ENCODE measurements at places on chromosomes 12 and 14. TPM values are rescaled to one million over a fixed set of nuclear protein-coding genes. Genes with fewer than 3 reads are reported as not detected.

DNA sequence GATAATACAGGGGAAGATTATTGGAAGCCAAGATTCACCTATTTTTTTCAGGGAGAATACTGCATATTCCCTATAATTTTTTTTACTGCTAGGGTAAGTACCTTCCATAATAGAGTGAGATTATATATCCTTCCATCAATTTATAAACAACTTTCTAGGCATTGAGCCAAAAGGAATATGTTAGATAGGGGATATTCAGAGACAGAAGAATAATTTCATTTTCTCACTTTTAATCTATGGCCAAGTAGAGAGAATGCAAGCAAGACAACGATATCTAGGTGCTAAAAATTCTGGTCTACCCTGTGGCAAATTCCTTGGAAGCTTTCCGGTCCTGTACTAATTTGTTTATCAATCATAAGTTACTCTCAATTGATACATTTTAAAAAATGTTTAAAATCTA lies 69.7 kb upstream of the STAC3 start:
- H3K27ac ChIP-seq = no peak overlapping the region
- no peaks in the 10 kb centered on the region for H3K27me3 ChIP-seq
- no peaks in the 10 kb centered on the region for H3K4me1 ChIP-seq
- no peak overlapping the region for H3K4me3 ChIP-seq
- no peaks in the 10 kb centered on the region for H3K36me3 ChIP-seq

DNA sequence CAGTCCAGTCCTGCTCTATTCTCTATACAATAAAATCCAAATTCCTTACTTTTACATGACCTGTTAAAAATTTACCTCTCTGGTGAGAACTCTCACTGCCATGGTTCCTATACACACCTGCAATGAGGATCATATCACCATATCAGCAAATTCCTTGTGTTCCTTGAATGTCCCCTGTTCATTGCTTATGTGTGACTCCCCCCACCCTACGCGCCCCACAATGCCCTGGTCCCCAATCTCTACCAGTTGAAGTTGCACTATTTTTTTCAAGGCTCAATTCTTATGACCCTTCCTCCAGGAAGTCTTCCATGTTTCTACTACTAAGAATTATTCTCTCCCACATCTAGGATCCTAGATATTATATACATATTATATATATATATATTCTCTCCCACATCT lies 82.2 kb upstream of the NEDD1 start:
- H3K36me3 ChIP-seq = no peaks in the 10 kb centered on the region
- no peak overlapping the region for H3K4me3 ChIP-seq
- no peak for DNase-seq

The GRIN2B gene
- total RNA-seq = not detected

The NABP2 gene
- total RNA-seq = 55.7 TPM

DNA sequence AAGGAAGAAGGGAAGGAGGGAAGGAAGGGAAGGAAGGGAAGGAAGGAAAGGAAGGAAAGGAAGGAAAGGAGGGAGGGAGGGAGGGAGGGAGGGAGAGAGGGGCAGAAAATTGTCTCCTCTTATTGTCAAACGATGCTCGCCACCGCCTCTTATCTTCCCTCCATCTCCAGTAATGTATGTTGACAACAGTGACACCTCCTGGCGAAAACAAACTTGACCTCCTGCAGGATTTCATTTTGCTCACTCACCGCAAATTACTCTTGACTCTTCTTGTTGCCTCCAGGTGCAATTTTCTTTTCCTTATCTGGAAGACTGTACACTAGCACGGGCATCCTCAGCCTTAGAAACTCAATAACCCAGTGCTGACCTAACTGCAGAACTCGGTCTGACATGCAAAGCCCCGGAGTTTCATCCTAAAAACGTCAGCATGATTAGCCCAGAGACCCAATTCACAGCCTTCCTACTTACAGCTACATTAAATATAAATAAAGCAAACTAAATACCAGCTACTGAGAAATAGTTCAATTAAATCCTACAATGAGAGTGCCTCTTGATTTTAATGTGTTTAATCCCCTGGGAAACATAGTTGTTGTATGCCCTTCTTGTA lies 512.4 kb upstream of the TMPO start:
- peaks cover 3% of the 10 kb centered on the region for H3K27me3 ChIP-seq
- H3K36me3 ChIP-seq = no peaks in the 10 kb centered on the region
- no peaks in the 10 kb centered on the region for H3K4me1 ChIP-seq
- H3K4me3 ChIP-seq = no peak overlapping the region

DNA sequence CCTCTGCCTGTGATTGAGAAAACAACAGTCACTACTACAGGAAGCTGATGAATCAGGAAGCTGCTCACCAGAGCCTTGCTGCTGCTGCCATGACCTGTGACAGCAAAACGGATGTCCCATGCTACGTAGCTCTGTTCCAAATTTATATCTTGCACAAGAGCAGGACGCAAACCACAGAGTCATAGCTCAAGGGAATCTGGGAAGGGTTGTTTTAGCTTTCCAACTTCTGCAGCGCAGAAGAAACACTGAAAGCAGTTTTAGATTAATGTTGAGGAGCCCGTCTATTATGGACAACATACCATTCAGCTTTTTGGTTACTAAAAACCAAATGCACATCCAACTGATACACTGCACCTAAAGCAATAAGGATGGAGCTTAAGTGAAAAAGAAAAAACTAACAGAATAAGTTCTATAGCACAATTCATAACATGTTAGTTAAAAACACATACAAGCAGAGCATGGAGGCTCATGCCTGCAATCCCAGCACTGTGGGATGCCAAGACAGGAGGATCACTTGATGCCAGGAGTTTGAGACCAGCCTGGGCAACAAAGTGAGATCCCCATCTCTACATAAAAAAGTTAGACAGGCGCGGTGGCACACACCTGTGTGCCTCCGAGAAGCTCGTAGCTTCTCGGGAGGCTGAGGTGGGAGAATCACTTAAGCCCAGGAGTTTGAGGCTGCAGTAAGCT lies 1.7 kb upstream of the ANKRD33 start:
- H3K4me1 ChIP-seq = no peaks in the 10 kb centered on the region
- no peak for DNase-seq
- no peak overlapping the region for H3K4me3 ChIP-seq
- no peaks in the 10 kb centered on the region for H3K27me3 ChIP-seq
- no peak overlapping the region for H3K27ac ChIP-seq
- H3K36me3 ChIP-seq = no peaks in the 10 kb centered on the region

- no peaks in the 10 kb centered on the region for H3K27me3 ChIP-seq
- no peak overlapping the region for H3K27ac ChIP-seq
- no peaks in the 10 kb centered on the region for H3K36me3 ChIP-seq
Observed at GRCh38 chr12:113002155-113002554, 23.8 kb downstream of the OAS2 start.

The RAD9B gene
- not detected for total RNA-seq

The PTPRR gene
- total RNA-seq = 3.4 TPM

GRCh38 chr14:79491161-79491560 lies 720.1 kb downstream of the DIO2 start:
- DNase-seq = no peak
- H3K27me3 ChIP-seq = no peaks in the 10 kb centered on the region
- H3K4me3 ChIP-seq = no peak overlapping the region

DNA sequence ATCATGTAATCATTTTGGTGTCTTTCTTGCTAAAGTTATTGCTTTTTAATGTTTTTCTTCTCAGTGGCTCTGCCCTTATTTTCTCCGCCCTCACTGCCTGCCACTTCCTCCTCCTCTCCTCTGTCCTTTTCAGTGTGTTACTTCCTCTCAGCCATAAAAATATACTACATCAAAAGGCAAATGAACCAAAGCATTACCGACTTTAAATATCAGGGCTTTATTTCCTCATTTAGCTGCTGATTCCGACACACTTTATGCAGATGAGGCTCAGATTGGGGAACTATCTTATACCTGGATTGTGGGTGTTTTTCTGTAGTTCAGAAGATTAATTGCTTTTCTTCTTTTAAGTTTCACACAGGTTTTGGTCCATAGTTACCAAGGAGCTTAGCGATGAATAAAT lies 118.1 kb downstream of the CMAS start:
- no peaks in the 10 kb centered on the region for H3K4me1 ChIP-seq
- no peak for DNase-seq
- H3K27ac ChIP-seq = no peak overlapping the region
- no peaks in the 10 kb centered on the region for H3K36me3 ChIP-seq
- H3K4me3 ChIP-seq = no peak overlapping the region

GRCh38 chr14:67549734-67550133 lies 16.6 kb downstream of the PLEKHH1 start:
- DNase-seq = no peak
- no peaks in the 10 kb centered on the region for H3K27me3 ChIP-seq
- H3K36me3 ChIP-seq = no peaks in the 10 kb centered on the region
- no peaks in the 10 kb centered on the region for H3K4me1 ChIP-seq

DNA sequence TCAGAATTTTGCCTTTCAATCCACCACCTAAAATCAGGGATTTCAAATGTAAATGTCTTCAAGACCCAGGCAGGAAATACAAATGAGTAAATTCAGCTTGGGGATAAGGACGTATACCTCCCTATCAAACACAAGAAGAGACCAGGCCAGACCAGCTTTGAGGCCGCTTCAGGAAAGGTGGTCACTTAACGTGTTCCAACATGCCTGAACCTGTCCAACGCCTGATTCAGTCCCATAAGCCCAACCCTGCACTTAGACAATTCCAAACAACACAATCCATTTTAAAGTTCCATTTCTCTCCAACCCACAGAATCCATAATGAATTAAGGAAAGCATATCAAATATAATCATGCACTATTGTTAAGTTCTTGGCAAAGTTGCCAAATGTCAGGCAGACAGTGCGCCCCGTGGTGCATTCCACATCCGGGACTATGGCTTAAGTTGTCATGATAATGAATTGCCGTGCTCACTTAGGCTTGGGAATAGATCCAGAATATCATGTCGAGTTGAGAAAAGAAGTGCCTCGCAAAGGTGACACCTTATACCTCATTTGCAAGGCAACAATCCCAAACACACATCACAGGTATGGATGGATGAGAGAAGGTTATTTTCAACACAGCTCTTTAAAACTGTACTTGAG lies 35.5 kb downstream of the CCDC60 start:
- no peak overlapping the region for H3K4me3 ChIP-seq
- no peaks in the 10 kb centered on the region for H3K4me1 ChIP-seq
- no peak overlapping the region for H3K27ac ChIP-seq
- no peaks in the 10 kb centered on the region for H3K36me3 ChIP-seq

The ARHGAP9 gene
- 30.6 TPM for total RNA-seq

- no peaks in the 10 kb centered on the region for H3K36me3 ChIP-seq
- no peak overlapping the region for H3K4me3 ChIP-seq
- no peaks in the 10 kb centered on the region for H3K4me1 ChIP-seq
- no peak overlapping the region for H3K27ac ChIP-seq
- H3K27me3 ChIP-seq = no peaks in the 10 kb centered on the region
- no peak for DNase-seq
Observed at GRCh38 chr14:63266106-63266505, 52.6 kb downstream of the GPHB5 start.

- peak; percentile 64 for DNase-seq
- peaks cover 12% of the 10 kb centered on the region for H3K4me1 ChIP-seq
- peak overlapping the region; percentile 66 for H3K27ac ChIP-seq
- no peak overlapping the region for H3K4me3 ChIP-seq
- no peaks in the 10 kb centered on the region for H3K36me3 ChIP-seq
- no peaks in the 10 kb centered on the region for H3K27me3 ChIP-seq
Observed at GRCh38 chr14:92785667-92786426, 8.3 kb upstream of the GOLGA5 start.

DNA sequence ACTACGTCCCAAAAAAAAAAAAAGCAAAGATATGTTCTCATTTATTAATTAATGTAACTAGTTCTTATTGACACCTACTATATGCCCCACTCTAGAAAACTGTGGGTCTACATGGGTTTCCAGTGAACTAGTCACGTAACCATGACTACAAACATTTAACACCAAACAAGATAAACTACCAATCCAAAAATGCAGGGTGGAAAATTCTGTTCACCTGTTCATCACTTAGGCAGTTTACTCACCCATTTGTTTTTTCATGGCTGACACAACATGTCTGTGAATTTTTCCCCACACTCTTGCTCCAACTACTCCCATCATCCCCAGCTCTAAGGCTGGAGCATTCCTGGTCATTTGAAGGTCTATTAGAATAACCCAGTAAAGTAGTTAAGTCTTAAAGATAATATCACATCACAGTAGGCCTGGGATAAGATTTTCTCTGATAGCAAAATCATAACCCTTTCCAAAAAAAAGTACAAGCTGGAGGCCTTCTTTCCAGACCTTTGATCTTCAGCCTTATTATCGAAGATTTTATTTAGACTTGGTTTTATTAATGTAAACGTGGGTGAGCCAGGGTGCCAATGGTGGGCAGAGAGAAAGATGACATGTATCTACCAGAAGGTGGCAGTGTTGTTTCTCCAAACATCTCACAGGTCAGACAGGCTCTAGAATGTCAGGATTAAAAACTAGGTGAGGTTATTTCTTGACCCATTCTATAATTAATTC lies 61.6 kb upstream of the DAAM1 start:
- no peaks in the 10 kb centered on the region for H3K36me3 ChIP-seq
- H3K4me1 ChIP-seq = no peaks in the 10 kb centered on the region
- no peak for DNase-seq

- H3K27me3 ChIP-seq = no peaks in the 10 kb centered on the region
- no peaks in the 10 kb centered on the region for H3K36me3 ChIP-seq
- H3K4me3 ChIP-seq = no peak overlapping the region
- no peak for DNase-seq
Observed at GRCh38 chr12:18394742-18395141, 133.4 kb downstream of the PIK3C2G start.

DNA sequence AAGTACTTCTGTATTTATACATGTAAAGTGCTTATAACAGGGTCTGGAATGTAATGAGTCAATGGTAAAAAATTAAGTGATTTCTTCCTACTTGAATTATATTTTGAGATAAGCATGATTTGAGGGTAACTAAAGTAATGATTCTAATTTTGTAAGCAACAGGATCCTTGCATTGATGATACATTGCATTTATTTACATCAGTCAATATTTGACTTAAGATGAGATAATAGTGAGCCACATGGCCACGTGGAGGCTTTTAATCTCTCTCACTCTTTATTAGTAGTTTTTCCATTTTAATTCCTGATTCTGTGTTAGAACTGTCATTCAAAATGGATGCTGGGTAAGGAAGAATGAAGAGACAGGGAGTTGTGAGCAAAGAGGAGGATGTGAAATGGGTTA lies 298.1 kb upstream of the PRICKLE1 start:
- no peak overlapping the region for H3K4me3 ChIP-seq
- no peak for DNase-seq
- H3K4me1 ChIP-seq = no peaks in the 10 kb centered on the region

- no peak for DNase-seq
- peaks cover 10% of the 10 kb centered on the region for H3K4me1 ChIP-seq
- H3K4me3 ChIP-seq = no peak overlapping the region
Observed at GRCh38 chr14:24077086-24077485, 5.7 kb downstream of the CPNE6 start.

DNA sequence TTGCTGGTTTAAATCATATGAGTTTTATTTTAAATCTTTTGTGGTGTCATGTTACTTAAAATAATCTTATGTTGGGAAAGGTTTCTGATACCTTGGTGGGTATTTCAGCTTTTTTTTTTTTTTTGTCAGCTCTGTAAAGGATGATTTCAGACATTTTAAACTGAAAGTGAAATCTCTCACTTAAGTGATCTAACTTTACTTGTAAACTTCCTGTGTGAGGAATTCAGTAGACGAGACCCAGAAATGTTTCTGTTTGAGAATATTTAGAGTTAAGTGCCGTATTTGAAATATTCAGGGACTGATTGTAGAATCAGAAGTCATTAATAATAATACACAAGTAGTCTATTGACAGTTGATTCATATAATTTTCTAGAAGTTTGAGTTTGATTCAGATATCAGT lies 37.8 kb downstream of the PROX2 start:
- no peak for DNase-seq
- H3K27ac ChIP-seq = peak overlapping the region; percentile 5
- H3K4me1 ChIP-seq = peaks cover 11% of the 10 kb centered on the region
- no peak overlapping the region for H3K4me3 ChIP-seq
- H3K27me3 ChIP-seq = no peaks in the 10 kb centered on the region

GRCh38 chr12:121181181-121181580 lies 28.7 kb upstream of the P2RX4 start:
- H3K4me1 ChIP-seq = no peaks in the 10 kb centered on the region
- H3K27me3 ChIP-seq = no peaks in the 10 kb centered on the region
- no peaks in the 10 kb centered on the region for H3K36me3 ChIP-seq
- no peak for DNase-seq
